Stimulated activated CD4-positive, alpha-beta T cell treated with anti-CD3 and anti-CD28 coated beads, Interleukin-1b, Interleukin-23, amount 100 ng/mL, for 1 hour (primary cell): ENCODE measurements at places on chromosomes 13 and 19.
A peak's percentile ranks its signal among the peaks of the same experiment; 100 is the strongest.

- DNase-seq, result no peak
These were observed 9.9 kb downstream of the GPR183 start for GRCh38 chr13:99297331-99297730.

GRCh38 chr19:17021793-17022590 is 4.6 kb downstream of the CPAMD8 start:
- DNase-seq, result no peak

DNA sequence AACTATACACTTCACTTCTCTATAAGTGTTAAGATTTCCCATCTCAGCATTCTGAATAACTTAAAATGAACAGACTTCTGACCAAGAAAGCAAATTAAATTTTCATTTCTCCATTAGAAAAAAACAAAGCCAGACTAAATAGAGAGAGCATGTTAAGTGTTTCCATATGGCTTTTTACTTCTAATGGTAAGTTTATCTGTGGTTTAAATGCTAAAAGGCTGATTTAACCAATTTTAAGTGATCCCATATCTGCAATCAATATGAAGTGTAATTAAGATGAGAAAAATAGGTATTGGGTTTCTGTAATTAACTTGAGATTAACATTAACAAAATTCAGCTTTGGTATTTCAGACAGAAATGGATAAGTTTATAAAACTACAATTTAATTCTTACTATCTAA is 107.8 kb downstream of the ELF1 start:
- DNase-seq, result no peak

- no peak for DNase-seq
These were observed 313.6 kb upstream of the OBI1 start for GRCh38 chr13:78972561-78972960.

- no peak for DNase-seq
These were observed 50.5 kb upstream of the PARP4 start for GRCh38 chr13:24563087-24563486.

DNA sequence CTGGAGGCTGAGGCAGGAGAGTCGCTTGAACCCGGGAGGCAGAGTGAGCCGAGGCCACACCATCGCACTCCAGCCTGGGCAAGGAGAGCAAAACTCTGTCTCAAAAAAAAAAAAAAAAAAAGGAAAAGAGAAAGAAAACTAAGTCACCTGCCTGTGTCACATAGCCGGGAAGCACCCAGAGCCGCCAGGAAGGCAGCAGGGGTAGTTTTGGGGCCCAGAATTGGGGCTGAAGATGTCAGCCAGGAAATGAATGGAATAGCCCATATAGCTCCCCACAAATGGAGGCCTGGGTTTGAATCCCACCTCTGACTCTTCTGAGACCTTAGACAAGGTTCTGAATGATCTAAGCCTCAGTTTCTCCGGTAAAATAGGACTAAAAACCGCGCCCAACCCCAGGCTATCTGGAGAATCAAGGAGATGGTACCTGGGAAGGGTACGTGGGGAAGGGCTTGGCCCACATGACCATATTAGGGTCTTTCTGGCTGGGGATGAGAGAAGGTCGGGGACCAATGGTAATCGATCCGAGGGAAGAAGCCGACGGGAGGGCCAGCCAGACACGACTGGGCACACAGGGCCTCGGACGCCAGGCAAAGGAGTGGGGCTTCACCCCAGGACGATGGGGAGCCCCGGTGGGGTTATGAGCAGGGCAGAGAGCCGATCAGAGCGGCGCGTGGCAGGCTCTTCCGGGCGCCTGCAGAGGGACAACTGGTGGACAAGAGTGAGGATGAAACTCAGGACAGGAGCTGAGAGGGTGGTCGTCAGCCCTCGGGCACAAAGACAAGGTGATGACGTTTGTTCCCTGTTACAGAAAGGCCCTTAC is 14.4 kb downstream of the CCDC124 start:
- DNase-seq, result no peak

GRCh38 chr19:15015946-15016542 is 33.2 kb upstream of the CASP14 start:
- DNase-seq, result no peak

DNA sequence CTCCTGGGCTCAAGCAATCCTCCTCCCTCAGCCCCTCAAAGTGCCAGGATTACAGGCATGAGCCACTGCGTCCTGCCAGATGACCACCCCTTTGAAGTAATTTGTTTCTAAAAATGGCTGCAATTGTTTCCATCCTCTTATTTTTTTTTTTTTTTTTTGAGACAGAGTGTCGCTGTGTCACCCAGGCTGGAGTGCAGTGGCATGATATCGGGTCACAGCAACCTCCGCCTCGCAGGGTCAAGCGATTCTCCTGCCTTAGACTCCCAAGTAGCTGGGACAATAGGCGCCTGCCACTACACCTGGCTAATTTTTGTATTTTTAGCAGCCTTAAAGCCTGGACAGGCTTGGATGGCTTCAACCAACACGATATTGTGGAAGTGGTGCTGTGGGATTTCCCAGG is 22.3 kb upstream of the DPP9 start:
- no peak for DNase-seq

DNA sequence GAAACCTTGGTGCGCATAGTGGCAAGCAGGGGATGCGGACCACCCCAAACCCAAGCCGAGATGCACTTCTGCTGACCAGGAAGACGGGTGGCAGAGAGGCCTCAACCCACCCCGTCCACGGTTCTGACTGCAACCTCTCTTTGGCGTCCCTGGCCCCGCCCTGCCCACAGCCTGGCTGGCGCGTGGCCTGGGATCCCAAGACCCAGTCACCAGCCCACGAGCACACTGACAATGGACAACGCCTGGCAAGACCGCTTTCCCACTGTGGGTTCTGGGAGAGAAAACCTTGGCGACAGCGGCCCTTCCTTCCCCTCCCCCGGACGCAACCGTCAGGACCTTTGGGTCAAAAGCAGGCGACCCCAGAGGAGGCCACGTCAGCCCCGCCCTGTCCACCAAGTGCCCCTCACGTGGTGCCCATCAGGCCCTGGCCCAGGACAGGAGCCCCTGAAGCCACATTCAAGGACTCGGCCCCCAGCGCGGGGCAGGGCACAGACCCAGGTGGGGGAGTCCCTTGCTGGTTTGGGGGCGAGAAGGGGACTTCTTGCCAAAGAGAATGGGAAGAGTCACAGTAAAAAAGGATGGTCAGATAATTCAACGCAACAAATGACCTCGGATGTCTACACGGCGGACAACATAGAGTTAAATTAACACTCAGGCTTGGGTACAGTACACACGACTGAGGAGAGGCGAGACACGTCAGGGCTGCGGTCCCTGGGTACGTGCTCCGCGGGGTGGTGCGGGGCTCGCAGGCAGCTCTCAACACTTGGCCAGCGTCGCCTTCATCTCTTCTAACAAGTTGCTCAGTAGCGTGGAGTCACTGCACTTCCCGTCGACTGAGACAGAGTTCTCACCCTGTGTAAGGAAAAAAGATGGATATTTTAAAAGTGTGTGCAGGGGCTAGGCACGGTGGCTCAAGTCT is 5.0 kb downstream of the IZUMO4 start:
- DNase-seq, result no peak

- DNase-seq, result peak; percentile 47
These were observed 33.7 kb upstream of the ZNF724 start for GRCh38 chr19:23283925-23284324.

DNA sequence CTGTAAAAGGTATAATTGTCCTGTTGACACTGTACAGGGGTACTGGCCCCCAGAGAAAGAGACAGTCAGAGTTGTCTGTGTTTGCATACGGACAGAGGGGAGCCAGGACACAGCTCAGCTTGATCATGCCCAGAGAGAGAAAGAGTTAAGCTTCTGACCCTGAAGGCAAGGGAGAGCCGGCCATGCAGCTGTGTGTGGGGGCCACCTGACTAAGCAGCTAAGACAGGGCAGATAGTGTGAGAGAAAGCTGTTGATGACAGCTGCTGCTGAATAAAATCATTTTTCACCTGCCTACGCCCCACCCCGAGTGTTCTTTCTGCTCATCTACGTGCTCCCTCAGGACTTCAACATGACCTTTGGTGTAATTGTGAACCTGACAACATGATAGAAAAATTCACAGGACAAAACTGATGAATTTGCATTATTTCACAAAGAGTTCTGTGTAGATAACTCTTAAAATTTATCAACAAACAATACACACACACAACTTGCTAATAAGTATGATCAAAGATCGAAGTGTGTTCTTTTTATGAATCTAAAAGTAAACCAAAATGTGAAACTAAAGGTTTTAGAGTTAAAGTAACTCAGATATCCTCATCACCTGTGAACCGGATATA is 1294.3 kb upstream of the ATXN8OS start:
- no peak for DNase-seq

DNA sequence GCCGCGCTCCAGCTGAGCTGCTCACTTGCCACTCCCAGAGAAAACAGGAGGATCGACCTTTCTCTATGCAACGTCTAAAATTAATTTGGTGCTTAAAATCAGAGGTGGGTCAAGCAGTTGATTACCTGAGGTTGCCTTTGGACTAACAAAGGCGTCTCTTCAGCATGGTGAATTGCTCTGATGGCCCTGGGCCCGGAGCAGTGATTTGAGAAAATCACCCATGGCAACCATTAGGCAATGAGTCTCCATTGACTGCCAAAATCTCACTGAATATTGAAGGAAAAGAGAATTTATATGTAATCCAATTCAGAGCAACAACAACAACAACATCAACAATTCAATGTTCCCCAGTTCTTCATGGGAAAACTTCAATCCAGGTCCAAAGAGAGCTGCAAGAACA is 61.8 kb downstream of the IRS2 start:
- no peak for DNase-seq

DNA sequence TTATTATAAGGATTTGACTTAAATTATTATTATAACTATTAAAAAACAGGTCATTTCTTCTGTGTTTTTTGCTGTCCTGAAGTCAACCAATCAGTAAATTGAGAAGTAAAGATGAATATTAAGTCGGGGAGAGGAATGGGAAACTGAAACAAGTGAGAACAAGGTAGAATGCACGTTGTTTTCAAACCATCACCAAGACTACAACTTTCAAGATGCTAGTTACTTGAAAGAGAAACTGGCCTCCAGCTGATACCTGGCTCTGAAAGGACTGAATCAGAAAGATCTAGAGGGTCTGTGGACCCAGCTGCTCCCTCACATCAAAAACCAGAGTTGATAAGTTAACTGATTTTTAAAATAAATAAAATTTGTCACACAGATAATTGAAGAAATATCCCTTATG is 1301.5 kb upstream of the ATXN8OS start:
- no peak for DNase-seq

- no peak for DNase-seq
These were observed 32.0 kb downstream of the RUBCNL start for GRCh38 chr13:46355088-46355468.

DNA sequence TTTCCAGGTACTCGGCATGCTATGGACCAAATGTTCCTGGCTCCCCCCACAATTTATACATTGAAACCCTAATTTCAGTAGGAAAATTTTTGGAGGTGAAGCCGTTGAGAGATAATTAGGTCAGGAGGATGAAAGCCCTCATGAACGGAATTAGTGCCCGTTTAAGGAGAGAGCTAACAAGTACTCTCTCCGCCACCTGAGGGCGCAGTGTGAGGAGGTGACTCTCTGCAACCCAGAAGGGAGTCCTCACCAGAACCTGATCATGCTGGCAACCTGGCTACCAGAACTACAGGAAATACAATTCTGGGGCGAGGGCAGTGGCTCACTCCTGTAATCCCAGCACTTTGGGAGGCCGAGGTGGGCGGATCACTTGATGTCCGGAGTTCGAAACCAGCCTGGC is 397.8 kb downstream of the SLITRK5 start:
- DNase-seq, result no peak

- DNase-seq, result no peak
These were observed 7.8 kb downstream of the ANKLE1 start for GRCh38 chr19:17289489-17289888.

DNA sequence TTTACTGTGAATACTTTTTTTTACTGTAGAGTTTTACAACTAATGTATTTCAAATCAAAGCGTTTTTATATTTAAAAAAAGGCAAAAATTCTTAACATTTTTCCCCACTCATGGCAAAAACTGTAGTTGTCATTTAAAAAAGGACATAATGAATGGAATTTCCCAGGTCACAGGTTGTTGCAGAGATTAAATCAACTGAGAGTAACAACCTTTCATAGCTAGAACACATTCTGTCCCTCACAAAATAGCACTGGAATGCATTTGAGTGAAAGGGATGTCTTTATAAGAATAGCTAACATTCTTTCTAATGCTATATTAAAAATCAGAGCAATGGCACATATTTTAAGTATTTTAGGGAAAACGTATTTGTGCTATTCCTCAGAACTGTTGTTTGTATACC is 1393.3 kb upstream of the ATXN8OS start:
- DNase-seq, result no peak

DNA sequence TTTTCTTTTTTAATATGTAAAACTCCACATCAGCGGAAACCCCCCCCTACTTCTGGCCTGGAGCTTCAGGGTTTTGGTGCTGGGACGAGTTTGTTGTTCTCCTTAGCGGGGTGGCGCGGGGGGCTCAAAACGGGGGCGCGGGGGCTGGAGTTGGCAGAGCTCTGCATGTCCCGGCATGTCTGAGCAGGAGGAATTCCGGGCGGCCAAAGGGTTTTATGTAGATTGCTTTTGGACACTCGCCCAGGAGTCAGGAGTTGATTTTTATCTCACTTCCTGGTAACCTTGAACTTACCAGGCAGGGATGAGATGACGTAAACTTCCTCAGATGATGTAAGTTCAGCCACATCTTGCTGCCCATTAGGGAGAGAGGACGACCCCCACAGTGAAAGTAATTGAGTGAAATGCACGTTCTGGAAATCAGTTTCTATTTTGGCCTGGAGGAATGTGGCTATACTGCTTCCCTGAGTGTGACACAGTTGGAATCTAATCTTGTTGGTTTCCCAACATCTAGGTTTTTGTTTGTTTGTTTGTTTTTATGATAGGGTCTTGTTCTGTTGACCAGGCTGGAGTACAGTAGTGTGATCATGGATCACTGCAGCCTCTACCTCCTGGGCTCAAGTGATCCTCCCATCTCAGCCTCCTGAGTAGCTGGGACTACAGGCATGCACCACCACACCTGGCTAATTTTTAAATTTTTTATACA is 21.0 kb upstream of the GDF15 start:
- no peak for DNase-seq

DNA sequence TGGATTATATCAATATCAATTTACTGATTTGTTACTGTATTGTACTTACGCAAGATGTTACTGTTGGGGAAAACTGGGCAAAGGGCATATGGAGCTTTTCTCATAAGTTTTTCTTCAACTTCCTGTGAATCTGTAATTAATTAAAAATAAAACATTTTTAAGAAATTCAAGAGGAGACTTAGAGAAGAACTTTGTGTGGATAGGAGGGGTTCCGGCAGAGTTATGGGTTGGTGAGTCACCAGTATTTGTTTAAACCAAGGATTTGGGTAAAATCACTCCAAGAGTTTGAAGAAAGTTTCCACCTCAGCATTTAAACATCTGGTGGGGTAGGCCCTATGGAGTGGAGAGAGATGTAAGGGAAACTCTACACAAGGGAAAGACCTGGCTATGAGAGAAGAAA is 379.6 kb downstream of the TSHZ3 start:
- no peak for DNase-seq

GRCh38 chr19:43457809-43458208 is 7.6 kb downstream of the LYPD3 start:
- DNase-seq, result no peak

GRCh38 chr19:927351-927779 is 1.5 kb downstream of the ARID3A start:
- DNase-seq, result no peak
